ENCODE measurements at places on chromosomes 7 and 10.

- DNase-seq: no peak
Measured at GRCh38 chr10:78614267-78614666, 454.5 kb upstream of the ZMIZ1 start.

- DNase-seq: no peak
Measured at GRCh38 chr10:117537904-117538524, 4.5 kb upstream of the EMX2 start.

DNA sequence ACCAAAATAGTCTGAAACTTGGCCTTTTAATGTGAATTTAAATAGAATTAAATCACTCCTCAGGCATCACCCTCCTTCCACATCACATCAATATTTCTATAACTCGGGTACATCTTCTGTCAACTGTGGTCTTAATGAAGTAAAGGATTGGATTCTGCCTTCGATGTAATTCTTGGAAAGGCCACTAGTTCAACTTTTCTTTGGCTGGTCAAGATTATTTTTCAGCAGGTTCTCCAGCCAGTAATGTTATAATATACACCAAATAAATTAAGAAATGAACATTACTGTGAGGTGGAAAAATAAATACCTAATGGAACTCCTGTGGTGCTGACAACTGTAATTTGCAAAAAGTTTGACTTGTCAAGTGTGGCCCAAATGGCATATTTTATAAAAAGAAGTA lies 9.7 kb upstream of the SLC16A9 start:
- no peak for DNase-seq

- no peak for DNase-seq
Measured at GRCh38 chr7:7271094-7271874, 88.9 kb downstream of the C1GALT1 start.

- no peak for DNase-seq
Measured at GRCh38 chr10:28558923-28559508, 26.1 kb downstream of the WAC start.

DNA sequence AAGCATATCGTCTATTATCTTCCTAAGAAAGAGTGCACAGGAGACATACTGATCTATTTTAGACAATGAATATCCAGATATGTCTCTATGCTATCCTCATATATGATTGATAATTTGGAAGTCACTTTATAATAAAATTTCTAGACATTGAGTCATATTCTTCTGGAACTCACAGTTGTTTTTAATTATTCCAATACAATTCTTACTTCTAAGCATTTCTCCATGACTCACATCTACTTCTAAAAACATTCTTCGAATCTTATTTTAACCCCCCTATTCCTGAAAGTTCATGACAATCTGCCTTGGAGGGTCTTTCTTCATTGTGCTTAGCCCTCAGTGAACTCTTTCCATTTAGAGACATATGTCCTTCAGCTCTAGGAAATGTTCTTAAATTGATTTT lies 368.1 kb downstream of the MDFIC start:
- DNase-seq: no peak

GRCh38 chr10:118343115-118343514 lies 991 bp upstream of the FAM204A start:
- DNase-seq: no peak

DNA sequence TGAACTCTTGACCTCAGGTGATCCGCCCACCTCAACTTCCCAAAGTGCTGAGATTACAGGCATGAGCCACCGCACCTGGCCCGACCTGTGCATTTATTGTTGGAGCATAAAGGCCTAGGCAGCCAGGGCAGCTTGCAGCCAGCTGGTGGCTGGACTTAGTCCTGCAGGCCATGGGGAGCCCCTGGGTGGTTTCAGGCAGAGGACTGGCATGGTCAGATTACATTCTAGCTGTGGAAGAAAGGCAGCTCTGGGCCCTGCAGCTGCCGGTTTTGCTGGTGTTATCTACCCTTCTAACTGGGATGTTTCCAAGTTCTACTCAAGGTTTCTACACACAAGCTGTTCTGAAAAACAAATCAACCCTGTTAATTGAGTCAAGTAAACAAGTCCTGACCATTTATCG lies 22.7 kb upstream of the MKRN1 start:
- no peak for DNase-seq

DNA sequence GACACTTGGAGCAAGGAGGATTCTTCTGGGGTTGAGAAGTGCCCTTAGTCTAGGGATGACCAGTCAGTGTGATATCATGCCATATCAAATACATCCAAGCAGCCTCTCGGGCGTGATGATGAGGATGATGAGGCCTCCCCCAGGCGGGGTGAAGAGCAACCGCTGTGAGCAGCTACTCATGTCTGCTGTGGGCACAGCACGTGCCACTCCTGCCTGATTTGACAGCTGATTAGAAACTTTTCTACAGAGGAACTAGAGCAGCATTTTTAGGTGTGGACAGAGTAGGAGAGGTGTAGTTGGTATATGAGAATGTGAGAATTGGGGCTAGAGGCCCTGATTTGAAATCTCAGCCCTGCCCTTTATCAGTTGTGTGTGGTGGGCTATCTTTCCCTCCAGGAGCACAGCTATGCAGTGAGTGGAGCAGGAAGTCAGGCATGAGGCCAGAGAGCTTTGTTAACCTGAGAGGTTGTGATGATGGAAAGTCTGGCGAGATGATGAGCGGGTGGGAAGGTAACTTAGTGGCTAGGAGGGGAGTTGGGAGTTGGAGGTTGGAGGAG lies 49.6 kb upstream of the COBL start:
- DNase-seq: no peak

DNA sequence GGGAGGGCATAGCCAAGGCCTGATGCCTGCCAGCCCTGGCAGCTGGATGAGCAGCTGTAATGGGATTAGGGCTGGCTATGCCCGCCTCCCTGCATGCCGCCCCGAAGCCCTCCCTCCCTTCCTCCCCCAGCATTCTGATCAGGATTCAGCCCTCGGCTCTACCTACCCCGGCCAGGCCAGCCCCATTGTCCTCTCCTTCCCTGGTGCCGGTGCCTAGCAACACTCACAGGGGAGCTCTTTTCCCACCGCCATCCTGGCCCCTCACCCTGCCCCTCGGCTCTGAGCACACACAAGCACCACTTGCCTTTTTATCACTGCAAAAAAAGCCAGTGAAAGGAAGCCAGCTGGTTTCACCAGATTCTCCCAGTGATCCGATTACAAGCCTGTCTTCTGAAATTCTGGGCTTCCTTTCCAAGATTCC lies 9.0 kb upstream of the ADCYAP1R1 start:
- no peak for DNase-seq

GRCh38 chr10:15764892-15765454 lies 45.3 kb upstream of the ITGA8 start:
- DNase-seq: no peak

Measured in NK-92 treated with Interleukin-12 subunit alpha and Interleukin-12 subunit beta, amount 100 ng/mL, for 24 hours (cell line).